SJSA1 (cell line): ENCODE measurements at places on chromosomes 4 and X. TPM values are rescaled to one million over a fixed set of nuclear protein-coding genes. Genes with fewer than 3 reads are reported as not detected.

GRCh38 chr4:64539234-64539849 lies 130.1 kb upstream of the TECRL start:
- no peak for DNase-seq

DNA sequence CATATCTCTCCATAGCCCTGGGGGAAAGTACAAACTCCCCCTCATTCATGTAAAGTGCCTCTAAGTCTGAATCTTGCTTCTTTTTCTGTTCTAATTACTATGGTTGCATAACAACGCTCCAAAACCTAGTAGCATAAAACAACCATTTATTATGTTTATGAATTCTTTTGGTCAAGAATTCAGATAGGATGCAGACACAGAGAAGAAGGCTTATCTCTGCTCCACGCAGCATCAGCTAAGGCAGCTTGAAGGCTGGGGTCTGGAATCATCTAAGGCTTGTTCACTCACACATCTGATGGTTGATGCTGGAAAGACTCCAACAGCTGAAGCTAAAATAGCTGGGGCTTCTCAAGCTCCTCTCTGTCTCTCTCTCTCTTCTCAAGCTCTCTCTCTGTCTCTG lies 564.5 kb downstream of the ZNF674 start:
- DNase-seq, result no peak

- DNase-seq, result peak; percentile 10
These were observed 39.3 kb upstream of the LPAR4 start for GRCh38 chrX:78708262-78708661.

Gene PDE6B
- not detected in 2 replicates for total RNA-seq
